Hepatocyte (in vitro differentiated cells): ENCODE measurements at places on chromosomes 5 and 9. TPM values are rescaled to one million over a fixed set of nuclear protein-coding genes. Genes with fewer than 3 reads are reported as not detected.

- H3K27ac ChIP-seq, result no peak overlapping the region
- no peak for DNase-seq
- no peak overlapping the region for H3K4me3 ChIP-seq
These were observed 60.1 kb downstream of the VCAN start for GRCh38 chr5:83531661-83532060.

GRCh38 chr9:95953986-95954385, 78.5 kb downstream of the ERCC6L2 start:
- DNase-seq, result no peak
- no peak overlapping the region for H3K4me3 ChIP-seq
- H3K27ac ChIP-seq, result no peak overlapping the region

GRCh38 chr9:36142510-36143244, 6.1 kb downstream of the GLIPR2 start:
- H3K27me3 ChIP-seq, result peaks cover 10% of the 10 kb centered on the region
- H3K27ac ChIP-seq, result no peak overlapping the region
- DNase-seq, result no peak
- no peaks in the 10 kb centered on the region for H3K36me3 ChIP-seq

DNA sequence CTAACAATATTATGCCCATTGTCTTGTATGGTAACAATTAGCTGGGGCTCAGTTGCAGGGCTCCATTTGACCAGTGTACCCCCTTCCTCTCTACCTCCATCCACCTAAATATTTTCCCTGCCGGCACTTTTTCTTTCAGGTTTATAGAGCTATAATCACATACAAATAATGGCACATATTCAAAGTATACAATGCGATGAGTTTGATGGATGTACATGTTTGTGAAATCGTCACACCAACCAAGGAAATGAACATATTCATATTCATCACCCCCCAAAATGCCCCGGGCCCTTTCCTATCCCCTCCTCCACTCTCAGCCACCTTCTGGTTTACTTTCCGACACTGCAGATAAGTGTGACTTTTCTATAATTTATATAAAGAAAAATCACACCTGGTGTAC, 351.5 kb downstream of the GADD45G start:
- H3K27ac ChIP-seq, result no peak overlapping the region
- H3K4me3 ChIP-seq, result no peak overlapping the region
- no peaks in the 10 kb centered on the region for H3K36me3 ChIP-seq
- no peaks in the 10 kb centered on the region for H3K27me3 ChIP-seq
- H3K4me1 ChIP-seq, result no peaks in the 10 kb centered on the region
- no peak for DNase-seq

DNA sequence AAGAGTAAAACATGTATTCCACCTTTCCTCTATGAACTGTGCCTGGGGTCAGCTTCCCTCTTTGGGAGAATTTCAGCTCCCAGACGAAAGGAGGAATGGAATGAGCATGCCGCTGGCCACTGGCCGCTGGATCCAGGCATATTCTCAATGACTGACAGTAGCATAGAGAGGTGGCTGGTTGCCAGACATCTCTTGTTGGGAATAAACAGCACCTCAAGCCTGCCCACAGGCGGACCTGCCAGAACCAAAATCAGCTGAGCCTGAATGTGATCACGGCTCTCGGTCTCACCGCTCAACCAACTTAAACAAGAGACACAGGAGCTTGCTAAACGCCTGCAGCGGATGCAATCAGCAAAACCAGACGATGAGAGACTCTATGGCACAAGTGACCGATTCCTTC, 20.6 kb downstream of the TBC1D9B start:
- no peak overlapping the region for H3K4me3 ChIP-seq
- H3K27ac ChIP-seq, result no peak overlapping the region
- H3K4me1 ChIP-seq, result no peaks in the 10 kb centered on the region
- no peak for DNase-seq
- no peaks in the 10 kb centered on the region for H3K27me3 ChIP-seq
- peaks cover 5% of the 10 kb centered on the region for H3K36me3 ChIP-seq

The CTSL gene
- total RNA-seq, result 343 and 365 TPM in 2 replicates

The C5 gene
- 50.3 and 55.4 TPM in 2 replicates for total RNA-seq
